ENCODE measurements at places on chromosomes 7 and 10. TPM values are rescaled to one million over a fixed set of nuclear protein-coding genes. Genes with fewer than 3 reads are reported as not detected.

ABCF2 gene
- polyA plus RNA-seq, result 22.3 TPM

DENND2A gene
- polyA plus RNA-seq, result 34.2 TPM

SLIT1 gene
- 7.7 TPM for polyA plus RNA-seq

ZNF853 gene
- polyA plus RNA-seq, result 13.3 TPM

SFMBT2 gene
- 7.9 TPM for polyA plus RNA-seq

CALML5 gene
- polyA plus RNA-seq, result not detected

HOXA9 gene
- 118 TPM for polyA plus RNA-seq

RADIL gene
- 2.8 TPM for polyA plus RNA-seq

ADRB1 gene
- polyA plus RNA-seq, result 0.08 TPM

SPDYE1 gene
- polyA plus RNA-seq, result 1.7 TPM

OGDHL gene
- 60.0 TPM for polyA plus RNA-seq

FAM180A gene
- polyA plus RNA-seq, result not detected

PLAU gene
- 14.8 TPM for polyA plus RNA-seq

BICC1 gene
- polyA plus RNA-seq, result 94.6 TPM

DRGX gene
- not detected for polyA plus RNA-seq

PLXNA4 gene
- polyA plus RNA-seq, result 14.6 TPM

EIF4H gene
- 334 TPM for polyA plus RNA-seq

DIP2C gene
- 20.7 TPM for polyA plus RNA-seq

FLNC gene
- 11.2 TPM for polyA plus RNA-seq

CPA4 gene
- 0.14 TPM for polyA plus RNA-seq

CARD11 gene
- polyA plus RNA-seq, result 1.0 TPM

RBP4 gene
- 0.61 TPM for polyA plus RNA-seq

PRKCQ gene
- polyA plus RNA-seq, result 14.4 TPM

C7orf33 gene
- not detected for polyA plus RNA-seq

GPR85 gene
- 0.70 TPM for polyA plus RNA-seq

DYNC1I1 gene
- 0.37 TPM for polyA plus RNA-seq

WNT8B gene
- 0.82 TPM for polyA plus RNA-seq

OR6V1 gene
- polyA plus RNA-seq, result not detected

TLL2 gene
- 0.79 TPM for polyA plus RNA-seq

FAM221A gene
- polyA plus RNA-seq, result 12.8 TPM

TECPR1 gene
- 18.3 TPM for polyA plus RNA-seq

ABCC2 gene
- polyA plus RNA-seq, result 11.0 TPM

EFCAB10 gene
- 2.2 TPM for polyA plus RNA-seq

HECW1 gene
- 6.7 TPM for polyA plus RNA-seq

CEP55 gene
- 18.2 TPM for polyA plus RNA-seq

CHST15 gene
- polyA plus RNA-seq, result 20.7 TPM

SEMA3C gene
- 29.2 TPM for polyA plus RNA-seq

ANKRD1 gene
- polyA plus RNA-seq, result 0.89 TPM

TLX1 gene
- polyA plus RNA-seq, result not detected

NCOA4 gene
- 187 TPM for polyA plus RNA-seq

PNLIPRP2 gene
- not detected for polyA plus RNA-seq
